NCI-H774 (cell line): ENCODE measurements at places on chromosomes 5 and 9.

- DNase-seq: no peak
Measured at GRCh38 chr9:136628268-136628667, 34.4 kb upstream of the EGFL7 start.

DNA sequence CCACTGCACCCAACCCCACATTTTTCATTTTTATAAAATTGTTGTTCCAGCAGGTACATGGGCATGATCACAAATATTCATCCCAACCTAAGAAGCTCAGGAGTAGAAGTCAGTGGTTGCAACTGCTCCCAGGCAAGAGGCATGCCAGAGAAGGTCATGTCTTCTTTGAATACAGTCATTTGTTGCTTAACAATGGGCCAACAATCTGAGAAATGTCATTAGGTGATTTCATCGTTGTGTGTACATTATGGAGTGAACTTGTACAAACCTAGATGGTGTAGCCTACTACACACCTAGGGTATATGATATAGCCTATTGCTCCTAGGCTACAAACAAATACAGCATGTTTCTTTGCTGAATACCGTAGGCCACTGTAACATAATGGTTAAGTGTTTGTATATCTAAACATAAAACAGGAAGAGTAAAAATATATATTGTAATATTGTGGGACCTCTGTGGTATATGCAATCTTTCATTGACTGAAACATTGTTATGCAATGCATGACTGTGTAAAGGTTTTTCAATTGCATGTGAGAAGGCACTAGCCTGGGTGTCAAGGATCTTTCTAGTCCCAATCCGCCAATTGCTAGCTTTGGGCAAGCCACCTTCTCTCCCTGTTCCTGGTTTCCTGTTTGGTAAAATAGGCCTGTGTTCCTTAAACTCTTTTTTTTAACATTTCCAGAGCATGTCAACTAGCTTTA, 27.6 kb downstream of the ATP10B start:
- no peak for DNase-seq

DNA sequence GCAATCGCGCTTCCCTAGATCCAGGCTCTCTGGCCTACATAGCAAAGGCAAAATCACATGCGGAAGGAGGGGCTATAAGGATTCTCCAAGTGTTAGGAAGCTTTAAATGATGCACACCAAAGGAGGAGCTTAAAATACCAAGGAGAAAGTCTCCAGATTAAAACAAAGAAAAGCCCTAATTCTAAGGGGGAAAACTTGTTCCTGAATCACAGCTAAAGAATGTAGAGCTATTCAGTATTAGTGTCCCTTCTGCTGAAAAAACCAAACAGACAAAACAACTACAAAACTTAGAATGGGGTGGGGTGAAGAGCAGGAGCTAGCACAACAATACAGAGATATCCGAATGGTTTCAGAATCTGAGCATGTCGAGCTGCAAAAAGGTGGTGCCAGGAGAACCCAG, 213.7 kb downstream of the DCP2 start:
- DNase-seq: no peak

- no peak for DNase-seq
Measured at GRCh38 chr5:36897616-36898015, 21.0 kb downstream of the NIPBL start.

- DNase-seq: no peak
Measured at GRCh38 chr5:145797336-145797735, 37.8 kb downstream of the PRELID2 start.
